ENCODE measurements at places on chromosomes 12 and 14.

DNA sequence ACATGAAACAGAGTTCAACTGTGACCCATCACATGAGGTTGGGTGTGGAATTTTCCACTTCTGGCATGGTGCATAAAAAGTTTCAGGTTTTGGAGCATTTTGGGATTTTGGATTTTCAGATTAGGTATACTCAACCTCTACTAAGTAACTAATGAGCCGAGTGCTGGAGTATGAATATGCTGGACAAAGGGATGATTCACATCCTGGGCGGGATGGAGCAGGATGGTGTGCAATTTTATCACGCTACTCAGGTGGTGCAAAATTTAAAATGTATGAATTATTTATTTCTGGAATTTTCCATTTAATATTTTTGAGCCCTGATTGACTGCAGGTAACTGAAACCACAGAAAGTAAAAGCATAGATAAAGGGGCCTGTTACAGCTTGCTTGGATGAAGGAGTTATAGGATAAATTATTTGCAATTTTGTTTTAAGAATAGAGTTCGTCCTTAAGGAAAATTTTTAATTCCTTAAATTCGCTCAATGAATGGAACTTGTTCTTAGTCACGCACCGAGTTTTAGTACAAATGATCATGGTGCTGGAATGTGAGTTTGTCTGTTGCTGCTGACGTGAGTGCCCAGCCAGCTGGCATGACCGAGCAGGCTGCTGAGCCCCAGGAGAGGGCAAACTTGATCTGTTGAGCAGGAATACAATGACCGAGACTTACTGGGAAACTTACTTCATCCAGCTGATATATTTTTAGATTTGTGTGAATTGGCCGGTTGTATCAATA lies 176.3 kb downstream of the ESR2 start:
- no peak for DNase-seq

DNA sequence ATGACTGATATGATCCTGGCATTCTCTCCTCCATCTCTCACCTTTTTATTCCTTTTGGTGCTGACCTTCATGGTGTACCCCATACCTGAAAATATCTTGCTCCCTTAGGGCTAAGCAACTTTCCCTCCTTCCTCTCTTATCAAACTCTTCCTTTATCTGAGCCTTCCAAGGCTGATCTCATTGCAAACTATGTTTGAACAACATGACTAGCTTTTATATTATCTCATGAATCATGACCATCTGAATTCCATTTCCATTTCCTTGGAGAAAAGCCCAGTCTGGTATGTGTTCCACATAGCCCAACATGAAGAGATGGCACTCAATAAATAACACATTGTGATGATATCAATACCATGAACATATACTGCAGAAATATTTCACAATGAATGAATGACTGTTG lies 111.6 kb downstream of the TSPAN8 start:
- DNase-seq = no peak

- DNase-seq = no peak
Observed at GRCh38 chr12:43352001-43352400, 200.0 kb downstream of the ADAMTS20 start.

GRCh38 chr14:98140862-98141530 lies 1131.0 kb downstream of the BCL11B start:
- DNase-seq = no peak

DNA sequence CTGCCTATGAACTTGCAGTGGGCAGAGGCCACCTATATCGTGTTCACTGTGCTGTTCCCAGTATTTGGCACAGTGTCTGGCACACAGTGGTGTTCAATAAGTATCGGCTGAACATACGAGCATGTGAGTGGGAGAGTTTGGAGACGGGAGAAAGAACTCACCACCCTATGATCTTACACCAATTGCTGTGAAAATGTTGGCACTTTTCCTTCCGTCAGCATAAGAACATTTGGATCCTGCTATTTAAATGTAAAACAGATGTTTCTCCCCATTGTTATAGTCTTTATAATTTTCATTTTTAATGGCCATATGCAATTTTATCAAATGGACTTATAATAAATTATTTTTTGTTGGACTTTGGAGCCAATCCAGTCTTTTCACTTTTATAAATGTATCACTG lies 144.4 kb downstream of the EFCAB11 start:
- no peak for DNase-seq

DNA sequence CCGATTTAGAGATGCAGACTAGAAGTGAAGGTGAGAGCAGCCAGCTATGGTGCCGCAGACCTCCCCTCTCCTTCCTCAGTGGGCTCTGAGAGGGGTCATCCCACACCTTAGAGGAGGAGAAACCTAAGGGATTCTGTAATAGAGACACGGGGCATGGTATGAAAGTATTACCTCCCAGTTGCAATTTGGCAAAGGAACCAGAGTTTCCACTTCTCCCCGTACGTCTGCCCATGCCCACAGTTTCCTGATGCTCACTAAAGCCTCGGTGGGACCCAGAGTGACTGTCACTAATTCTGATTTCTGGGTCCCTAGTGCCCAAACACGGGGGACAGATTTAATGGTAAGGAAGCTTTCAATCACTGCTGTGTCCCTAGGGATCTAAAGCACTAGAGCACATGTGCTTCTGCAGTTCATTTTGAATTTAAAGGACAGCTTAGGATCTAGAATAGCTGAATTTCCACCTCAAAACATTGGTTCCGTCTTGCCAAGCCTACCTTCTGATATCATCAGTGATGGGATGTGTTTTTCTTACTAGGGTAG lies 44.1 kb downstream of the DAD1 start:
- DNase-seq = no peak

DNA sequence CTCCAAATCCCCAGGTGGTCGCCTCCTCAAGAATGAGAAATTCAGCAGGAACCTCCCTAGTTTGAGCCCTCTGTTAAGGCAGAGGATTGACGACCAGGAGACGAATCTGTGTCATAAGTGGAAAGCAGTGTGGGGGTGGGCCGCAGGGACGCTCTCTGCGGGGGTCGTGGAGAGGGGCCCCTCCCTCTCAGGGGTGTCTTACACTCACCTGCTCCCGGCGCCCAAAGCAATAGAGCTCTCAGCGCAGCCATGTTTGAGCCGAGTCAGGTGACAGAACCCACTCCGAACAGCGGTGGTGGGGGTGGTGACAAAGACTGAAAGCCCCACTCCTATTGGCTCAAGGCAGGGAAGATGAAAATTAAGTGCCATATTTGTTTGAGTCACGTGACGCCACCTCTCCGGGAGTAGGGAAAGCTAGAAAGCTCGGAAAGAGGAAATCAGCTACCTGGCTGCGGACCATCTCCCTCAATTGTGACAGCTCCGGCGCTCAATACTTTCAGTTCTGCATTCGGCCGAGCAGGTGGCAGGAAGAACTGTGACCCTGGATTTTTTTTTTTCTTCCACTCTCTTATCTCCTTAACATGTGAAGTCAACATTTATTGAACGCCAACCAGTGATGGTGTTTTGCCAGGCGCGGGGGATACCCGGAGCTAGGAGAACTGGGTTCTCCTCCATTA lies at the start of gene ZFYVE26:
ZFYVE26 (minus strand) TSS at position 265 of the 677 bp plus-strand sequence. CDS start 627 bp downstream, outside the sequence.
- peak; percentile 88 for DNase-seq

DNA sequence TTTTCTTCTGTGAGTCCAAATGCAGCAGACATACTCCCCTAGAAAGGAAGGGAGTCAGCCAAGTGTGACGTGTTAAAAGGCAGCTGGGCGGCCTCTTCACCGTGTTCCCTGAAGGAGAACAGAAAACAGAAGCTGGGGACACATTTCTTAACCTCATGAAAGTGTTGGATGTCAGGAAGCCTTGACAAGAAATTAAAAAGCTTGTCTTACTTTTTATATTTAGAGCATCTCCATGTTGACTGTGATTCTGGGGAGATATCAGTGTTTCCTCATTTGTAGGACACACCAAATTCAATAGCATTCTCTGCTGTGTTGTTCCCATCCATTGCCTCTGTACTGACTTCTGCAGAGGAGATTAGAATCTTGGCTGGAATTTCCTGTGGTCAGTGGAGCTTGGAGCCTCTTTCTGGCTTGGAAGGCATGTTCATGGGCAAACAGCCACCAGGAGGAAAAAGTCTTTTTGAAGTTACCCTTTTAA lies 93.7 kb downstream of the RMST start:
- no peak for DNase-seq

DNA sequence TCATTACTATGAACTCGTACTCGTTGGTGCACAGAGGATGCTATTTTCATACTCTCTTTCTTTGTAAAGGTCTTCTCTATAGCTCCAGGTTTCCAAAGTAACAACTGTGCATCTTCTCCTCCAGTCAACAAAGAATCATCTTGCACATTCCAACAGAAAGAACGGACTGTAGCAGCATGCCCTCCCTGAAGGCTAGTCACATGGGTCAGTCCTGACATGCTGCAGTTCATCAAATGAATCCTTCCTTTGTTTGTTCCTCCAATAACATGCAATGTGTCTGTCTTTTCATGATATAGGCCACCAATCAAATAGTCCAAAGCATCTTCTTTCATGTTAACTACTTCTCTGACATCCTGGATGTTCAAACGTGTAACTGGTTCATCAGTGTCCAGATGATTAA lies 42.9 kb downstream of the WDR89 start:
- DNase-seq = no peak

GRCh38 chr12:111330800-111331752 lies 37.8 kb downstream of the PHETA1 start:
- no peak for DNase-seq

DNA sequence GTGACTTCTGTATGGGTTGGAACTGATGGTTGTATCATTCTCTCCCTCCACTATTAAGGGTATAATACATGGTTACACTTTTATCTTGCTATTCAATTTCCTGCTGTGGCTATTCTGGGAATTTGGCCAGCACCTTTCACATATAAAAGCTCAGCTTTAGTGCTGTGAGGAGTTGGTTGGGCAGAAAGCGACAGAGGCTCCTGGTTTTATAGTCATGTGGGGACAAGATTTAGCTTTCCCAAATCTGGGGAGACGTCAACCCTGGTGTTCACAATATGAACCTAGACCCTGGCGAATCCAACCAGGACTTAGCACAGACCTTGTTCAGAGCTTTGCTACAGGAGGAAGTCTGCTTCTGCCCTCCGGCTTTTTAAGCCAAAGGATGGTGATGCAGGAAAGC lies 36.5 kb downstream of the FOS start:
- no peak for DNase-seq

DNA sequence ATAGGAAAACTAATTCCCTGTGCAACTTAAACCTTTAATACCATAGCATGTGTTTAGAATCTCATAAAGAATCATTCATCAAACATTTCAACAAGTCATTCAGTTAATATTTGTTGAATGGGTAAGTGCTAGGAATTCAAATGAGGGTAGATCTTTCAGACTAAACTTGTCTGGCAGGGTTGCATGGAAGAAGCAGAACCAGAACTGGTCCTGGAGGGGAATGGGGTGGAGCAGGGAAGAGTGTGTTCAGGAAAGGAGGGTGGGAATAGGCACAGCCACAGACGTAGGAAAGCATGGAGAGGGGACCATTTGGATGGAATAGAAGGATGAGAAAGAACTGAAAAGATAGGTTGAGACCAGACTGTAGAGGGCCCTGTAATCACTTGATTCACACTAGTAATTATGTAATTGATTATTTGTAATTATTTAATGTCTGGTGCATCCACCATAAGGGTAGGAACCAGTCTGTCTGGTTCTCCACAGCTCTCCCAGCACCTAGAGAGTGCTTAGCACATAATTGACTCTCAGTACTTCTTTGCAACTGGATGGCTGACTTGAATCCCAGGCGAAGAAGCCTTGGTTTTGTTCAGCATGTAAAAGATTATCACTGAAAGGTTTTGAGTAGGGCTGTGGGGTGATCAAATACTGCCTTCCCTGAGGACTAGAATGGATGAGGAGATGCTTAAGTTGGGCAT lies 3.0 kb upstream of the MAP3K9 start:
- no peak for DNase-seq

GRCh38 chr12:122867691-122868461 lies 28.0 kb downstream of the VPS37B start:
- no peak for DNase-seq

DNA sequence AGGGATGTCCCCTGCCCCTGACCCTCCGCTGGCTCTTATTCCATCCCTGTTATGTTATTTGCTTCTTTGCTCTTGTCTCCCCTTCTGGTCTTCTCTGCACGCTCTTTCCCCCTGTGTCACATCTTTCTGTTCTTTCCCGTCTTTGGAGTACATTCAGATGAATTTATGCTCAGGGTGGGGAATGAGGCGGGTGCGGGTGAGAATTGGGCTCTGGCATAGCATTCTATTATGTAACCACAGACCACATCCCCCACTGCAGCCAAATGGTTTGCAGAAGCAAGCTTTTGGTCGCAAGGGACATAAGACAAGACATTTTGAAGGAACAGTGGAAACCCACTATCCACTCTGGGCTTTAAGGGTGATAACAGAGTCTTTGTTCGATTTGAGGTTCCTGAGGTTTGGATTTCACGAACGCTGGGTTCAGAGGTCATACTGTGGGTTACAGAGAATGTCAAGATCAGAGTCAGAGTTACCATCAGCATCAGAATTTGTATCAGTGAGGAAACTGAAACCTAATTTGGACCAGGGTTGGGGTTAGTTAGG lies 3.8 kb downstream of the ENDOU start:
- peak; percentile 72 for DNase-seq

DNA sequence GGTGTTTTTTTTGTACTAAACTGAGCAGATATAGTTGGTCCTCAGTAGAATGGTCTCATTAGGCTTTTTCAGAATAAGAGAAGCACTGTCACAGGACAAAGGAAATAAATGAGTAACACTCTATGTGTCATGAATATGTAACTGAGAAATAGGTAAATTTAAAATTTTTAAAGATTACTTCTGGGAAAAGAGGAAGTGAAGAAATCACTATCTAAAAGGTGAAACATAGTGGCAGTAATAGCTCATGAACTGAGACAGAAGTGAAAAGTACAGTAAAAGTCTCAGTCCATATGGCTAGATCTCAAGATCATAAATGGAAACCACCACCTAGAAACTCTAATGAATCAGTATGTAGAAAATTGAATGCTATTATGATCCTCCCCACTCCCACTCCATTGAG lies 89.3 kb upstream of the TTC7B start:
- DNase-seq = no peak

- DNase-seq = no peak
Observed at GRCh38 chr12:9372202-9372601, 164.0 kb upstream of the PZP start.

DNA sequence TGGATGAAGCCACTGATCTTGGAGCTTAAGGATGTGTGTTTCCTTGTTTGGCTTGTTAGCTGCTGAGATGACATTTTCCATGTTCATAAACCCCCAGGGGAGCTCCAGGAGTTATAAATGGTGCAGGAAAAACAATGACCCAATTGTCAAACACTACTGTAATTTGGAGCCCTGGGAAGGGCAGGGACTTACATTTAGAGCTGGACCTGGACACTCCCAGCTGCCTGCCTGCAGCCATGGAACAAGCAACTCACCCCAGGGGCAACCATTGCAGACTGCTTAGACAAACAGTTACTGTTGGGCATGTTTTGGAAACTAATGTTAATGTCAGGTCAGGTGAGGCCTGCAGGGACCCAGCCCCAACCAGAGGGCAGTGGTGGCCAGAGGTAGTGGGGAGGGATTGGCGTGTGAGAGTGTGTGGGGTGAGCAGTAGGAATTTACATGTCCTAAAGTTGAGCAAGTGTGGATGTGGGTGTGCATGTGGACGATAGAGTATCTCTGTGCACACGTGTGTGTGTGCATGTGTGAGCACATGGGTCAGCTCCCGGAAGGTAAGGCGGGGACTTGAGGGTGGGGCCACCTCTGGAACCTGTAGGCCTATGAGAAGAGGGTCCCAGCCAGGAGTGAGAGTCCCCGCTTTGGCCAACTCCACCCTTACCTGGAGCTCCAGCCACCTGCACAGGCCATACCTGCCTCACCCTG lies 86.4 kb upstream of the NOS1 start:
- no peak for DNase-seq

All from immature natural killer cell (primary cell).